HL-60 (cell line): ENCODE measurements at places on chromosomes 4 and X.

GRCh38 chrX:37926700-37927099, 79.3 kb upstream of the DYNLT3 start:
- no peak for DNase-seq

DNA sequence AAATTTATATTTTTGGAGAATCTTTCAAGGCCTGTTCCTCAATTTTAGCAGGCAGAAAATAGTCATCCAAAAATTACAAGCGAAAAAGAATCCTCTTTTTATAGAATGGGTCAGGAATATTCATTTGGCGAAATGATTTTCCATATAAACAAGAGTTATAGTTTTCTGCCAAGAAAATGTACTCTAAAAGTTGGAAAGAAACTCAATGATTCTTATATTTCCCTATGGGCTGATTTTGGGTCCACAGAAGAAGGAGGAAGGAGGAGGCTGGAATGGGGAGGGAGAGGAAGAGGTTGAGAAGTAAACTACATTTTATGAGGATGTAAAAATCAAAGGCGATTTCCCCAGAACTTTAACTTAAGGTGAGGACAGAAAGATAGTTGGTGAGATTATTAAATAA, 159.3 kb downstream of the DCAF12L1 start:
- no peak for DNase-seq

DNA sequence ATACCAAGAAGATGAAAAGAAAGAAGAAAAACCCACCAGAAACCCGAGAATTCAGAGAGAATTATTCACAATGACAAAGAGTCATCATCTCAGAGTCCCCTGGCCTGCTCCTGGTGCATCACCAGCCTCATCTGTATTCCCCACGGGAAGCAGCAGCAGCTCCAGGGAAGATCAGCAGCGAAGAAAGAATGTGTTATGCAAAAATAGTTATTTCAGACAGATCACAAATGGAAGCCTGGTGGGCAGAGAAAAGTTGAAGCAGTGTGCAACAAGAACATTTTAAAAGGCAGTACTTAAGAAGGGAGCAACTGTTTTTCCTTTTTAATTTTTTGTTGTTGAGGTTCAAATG, 189.2 kb downstream of the PPP3CA start:
- DNase-seq, result no peak

DNA sequence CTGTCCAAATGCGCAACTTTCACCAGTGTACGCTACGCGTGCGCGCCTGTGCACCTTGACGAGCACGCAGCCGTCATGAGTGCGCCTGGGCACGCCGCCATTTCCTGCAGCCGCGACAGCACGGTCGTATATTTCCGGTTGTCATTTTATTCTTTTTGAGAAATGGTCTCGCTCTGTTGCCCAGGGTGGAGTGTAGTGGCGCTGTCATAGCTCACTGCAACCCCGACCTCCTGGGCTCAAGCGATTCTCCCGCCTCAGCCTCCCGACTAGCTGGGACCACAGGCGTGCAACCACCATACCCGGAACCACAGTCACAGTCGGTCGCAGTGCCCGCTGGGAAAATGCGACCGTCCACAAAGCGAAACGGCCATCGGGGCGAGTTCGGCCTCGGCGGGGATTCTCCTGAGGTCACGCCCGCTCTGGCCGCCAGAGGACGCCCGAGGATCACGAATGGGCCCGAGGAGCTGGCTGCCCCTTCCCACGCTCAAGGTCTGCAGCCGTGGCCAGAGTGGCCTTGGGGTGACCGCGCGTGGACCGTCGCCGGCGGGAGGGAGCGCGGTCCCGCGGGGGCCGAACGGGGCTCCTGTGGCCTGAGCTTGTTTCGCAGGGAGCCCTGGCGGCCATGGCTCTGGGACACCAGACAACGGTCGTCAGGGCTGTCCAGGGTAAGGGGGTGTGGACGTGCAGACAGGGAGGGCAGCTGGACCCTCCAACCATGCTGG, 23.7 kb upstream of the PNMA3 start:
- DNase-seq, result peak; percentile 40

DNA sequence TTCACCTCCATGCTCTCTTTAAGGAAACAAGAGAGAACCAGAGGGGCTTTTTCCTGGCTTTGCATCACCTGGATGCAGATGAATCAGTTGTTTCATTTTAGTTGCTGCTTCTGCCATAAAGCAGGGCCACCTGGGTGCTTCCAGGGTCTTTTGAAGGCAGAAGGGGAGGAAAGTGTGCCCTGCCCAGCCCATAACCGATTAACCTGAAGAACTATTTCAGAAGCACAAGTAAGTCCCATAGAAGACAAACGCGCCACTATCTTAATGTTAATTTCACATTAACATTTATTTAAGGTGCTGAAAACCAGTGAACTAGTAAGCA, 32.1 kb downstream of the IRF2 start:
- DNase-seq, result no peak

GRCh38 chr4:119113033-119113655, 22.5 kb upstream of the MYOZ2 start:
- DNase-seq, result peak; percentile 41

DNA sequence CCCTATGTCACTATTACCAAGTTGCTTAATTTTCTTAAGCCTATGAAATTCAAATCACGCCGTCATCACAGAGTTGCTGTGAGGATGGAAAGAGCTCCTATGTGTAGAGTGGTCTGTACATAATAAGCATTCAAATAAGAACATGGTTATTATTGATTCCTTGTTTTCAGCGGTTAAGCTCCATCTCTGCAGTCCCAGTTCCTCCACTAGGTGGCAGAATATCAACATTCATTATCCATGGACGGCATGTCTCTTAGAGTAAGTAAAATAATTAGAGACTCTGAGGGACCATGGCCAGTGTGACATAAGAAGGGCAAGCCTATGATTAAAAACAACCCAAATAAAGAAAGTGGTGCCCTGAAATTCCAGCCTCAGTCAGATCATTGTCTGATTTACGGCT, 132.5 kb upstream of the NHS start:
- peak; percentile 26 for DNase-seq

DNA sequence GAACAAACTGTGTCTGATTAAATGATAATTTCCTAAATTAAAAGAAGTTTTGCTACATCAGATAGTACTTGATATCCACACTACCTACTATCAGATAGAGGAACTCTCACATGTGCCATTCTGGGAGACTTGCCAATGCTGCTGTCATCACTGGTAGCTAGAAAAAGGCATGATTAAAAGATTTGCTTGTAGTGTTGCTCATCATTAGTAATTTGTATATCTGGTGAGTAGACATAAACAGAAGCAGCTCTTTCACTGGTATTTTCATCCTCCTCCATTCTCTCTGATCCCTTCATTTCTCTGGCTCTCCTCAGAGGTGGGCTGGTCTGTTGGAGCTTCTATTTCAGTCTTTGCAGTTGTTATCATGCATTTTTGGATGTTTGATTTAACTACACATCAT, 56.0 kb downstream of the SPRY1 start:
- peak; percentile 87 for DNase-seq

GRCh38 chr4:113635739-113636437, 125.7 kb downstream of the CAMK2D start:
- no peak for DNase-seq

DNA sequence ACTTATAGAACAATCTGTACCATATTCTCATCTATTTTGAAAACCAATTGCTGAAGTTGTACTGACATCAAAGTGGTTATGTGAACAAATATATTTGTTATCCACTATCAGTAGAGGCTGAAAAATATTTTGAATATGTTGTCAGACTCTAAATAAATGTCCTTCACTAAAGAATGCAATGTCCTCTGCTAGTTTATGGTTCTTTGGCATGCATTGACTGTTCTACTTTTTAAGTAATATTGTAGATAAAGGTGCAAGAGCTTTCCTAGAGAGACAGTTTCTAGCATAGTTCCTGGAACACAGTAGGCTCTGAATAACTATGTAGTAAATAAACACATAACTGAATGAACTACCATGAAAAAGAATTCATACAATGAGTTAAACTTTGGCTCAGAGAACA, 18.2 kb upstream of the COX7B2 start:
- no peak for DNase-seq

GRCh38 chr4:121073004-121073435, 685 bp upstream of the NDNF start:
- no peak for DNase-seq

- DNase-seq, result no peak
These were observed 635.4 kb downstream of the SPRY1 start for GRCh38 chr4:124032035-124032434.

DNA sequence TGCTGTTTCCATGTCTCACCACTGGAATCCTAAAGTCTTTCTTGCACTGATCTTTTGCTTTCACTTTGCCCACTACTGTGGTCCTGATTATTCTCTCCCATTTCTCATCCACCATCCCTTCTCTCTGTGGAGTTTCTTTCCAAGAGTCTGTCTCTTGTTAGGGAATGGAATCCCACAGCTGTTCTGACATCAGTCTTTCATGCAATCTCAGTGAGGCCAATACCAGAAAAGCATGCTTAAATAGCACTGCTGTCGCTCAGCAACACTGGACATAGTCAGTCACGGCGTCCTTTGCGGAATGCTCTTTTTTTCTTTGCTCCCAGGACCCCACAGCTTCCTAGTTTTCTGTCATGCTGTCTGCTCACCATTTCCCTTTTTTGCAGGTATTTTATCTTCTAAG, 20.1 kb downstream of the SLITRK4 start:
- DNase-seq, result no peak

GRCh38 chr4:80062527-80062926, 10.5 kb downstream of the ANTXR2 start:
- no peak for DNase-seq

DNA sequence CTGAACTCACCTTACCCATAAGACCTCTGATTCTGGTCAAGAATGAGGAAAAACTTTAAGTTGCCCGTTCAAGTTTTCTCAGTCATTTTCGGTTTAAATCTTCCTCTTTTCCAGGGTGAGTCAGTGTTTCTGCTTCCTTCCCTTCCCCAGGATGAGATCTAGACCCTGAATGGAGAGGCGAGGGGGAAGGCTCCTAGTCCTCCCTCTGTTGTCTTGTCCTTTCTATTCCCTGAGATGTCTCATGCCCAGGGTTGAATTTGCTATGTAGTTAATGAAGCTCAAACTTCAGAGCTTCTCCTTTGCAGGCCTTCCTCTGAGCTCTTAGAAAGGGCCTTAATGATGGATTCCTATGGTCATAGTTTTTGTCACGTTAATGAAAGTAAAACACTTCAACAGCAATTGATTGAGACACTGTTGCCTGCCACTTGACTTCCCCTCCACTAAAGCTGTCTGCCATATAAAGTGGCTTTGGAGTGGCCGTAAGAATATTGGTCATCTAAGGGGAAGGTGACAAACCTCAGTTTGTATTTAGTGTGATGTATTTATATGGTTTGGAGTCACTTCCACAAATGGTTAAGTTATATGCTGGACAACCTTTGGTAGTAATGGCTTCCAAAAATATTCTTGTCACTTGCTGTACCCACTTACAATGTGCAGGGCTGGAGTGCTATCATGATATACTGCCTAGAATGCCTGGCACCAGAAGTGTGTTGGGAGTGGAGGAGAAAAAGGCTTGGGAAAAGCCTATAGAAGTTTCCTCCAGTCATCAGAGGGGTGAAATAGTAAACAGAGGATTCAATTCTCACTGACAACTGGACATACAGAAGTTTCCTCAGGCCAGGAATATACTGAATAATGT, 24.3 kb upstream of the GPRIN3 start:
- no peak for DNase-seq

GRCh38 chr4:152628128-152628527, 51.7 kb downstream of the TMEM154 start:
- no peak for DNase-seq

DNA sequence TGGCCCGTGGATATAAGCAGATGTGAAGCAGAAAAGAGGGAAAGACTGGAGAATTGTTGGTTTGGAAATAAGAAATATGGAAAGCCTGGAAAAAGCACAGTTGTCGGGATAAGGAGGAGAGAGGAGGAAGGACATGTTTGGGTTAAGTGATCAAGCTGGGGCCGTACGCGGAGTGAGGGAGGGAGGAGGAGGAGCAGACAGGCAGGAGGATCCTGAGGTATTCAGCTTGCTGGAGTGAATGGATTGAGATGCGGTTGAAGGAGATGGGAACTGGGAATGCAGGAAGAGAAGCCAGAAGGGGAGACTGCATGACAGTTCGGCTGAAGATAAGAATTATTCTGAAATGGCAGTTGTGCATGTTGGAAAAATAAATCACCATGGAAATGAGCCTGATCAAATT, 21.2 kb downstream of the ZFP42 start:
- DNase-seq, result no peak

DNA sequence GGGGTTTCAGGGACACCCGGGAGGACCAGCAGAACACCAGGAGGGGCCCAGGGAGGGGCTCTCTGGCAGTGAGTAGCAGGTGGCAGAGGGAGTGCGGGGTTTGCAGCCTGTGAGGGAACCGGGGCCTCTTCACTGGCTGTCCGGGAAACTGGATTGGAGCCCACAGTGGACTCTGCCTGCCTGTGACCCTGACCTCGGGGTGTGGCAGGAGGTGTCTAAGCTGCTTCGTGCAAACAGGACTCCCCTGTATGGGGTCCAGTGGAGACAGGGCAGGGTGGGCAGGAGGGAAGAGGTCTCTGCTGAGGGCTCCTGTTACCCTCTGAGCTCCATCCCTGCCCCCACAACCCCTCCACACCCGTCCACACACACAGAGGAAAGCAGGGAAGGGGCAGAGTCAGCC, 50.1 kb downstream of the FAM53A start:
- DNase-seq, result no peak

- DNase-seq, result no peak
These were observed 14.9 kb upstream of the ANKRD50 start for GRCh38 chr4:124727331-124727890.

GRCh38 chr4:188266386-188266785, 127.1 kb downstream of the TRIML1 start:
- no peak for DNase-seq

DNA sequence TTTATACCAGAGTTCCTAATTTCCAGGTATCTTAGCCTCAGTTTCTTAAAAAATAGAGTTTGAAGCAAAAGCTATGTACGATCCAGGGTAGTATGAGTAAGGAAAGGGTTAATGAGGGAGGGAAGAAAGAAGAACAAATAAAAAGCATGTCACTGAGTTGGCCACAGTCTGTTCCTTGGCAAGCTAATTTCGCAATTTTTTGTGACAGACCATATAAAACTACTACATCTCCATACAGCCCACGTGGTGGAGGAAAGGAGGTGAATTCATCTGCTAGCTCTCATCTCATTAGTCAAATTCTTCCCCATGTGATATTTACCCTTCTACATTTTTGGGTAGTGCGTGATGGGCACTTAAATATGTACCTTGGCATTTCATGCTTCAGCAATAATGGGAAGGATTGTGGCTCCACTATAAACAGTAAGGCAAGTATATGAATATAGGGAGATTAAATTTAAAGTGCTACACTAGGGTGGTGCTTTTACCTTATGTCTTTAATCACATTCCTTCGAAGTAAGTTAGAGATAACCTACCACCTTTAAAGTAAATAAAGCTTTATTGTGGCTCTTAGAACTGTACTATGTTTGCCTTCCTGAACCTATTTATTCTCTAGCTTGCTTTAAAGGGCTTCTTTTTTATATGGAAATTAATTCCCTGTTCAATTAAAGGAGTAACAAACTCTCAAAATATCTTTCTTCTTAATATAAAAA, 102.1 kb upstream of the VAMP7 start:
- DNase-seq, result peak; percentile 5

DNA sequence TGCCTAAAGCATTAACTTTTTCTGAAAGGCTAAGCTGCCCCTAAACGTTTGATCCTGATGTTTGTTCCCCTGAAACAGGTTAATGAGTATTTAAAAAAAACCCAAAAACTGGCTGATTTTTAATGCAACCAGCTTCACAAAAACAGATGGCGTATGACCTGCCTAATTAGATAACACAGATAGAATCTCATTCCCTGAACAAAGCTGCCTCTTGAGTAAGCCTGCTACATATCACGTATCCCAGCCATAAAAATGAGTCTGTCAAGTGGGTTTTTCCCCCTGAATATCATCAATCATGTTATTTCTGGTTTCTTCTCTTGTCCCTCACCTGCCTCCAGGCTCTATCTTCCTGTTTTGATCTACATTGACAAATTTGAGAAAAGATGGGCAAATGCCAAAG, 154.2 kb upstream of the FAM9B start:
- no peak for DNase-seq
